ENCODE measurements at places on chromosomes 1 and 21.
A peak's percentile ranks its signal among the peaks of the same experiment; 100 is the strongest.

DNA sequence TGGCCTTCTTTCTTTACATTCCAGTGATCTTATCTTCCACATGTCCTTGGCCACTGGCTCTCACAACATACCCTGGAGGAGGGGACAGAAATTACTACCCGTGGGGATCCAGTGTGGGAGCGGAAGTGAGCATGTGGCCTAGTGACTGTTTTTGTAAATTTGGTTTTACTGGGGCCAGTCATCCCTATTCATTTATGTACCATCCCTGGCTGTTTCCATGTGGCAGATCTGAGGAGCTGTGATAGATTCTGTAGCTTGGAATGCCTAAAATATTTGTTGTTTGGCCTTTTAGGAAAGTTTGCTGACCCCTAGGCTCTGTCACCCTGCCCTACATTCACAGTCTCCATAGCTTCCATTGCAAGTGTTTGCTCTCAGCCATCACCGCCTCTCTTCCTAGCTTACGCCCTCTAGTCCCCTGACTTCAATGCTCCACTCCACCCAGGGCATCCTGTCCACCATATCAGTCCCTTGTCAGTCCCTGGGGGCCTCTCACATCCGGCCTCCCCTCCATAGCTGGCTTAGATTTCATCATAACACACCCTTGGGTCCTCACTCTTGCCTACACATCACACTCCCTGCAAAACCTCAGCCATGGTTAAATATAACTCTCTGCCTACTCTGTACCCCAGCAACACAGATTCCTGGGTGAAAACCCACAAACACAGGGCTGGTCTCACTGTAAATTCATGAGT, 25.8 kb downstream of the DHCR24 start:
- no peak for DNase-seq

DNA sequence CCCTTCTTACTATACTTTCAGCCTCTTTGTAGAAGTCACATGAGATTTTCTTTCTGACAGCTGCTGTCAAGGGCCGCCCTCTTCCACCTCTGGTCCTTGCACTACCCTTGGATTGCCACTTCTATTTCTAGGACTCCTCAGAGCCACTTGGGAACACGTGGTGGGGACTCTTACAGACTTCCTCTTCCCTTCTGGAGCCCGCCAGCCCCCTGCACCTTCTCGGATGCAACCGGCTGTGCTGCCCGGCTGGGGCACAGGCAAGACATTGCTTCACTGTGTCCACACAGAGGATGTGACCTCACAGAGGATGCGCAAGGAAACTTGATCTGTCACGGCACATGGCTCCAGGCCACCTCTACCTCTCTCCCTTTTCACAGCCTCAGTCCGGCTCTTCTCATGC, 2.4 kb upstream of the IKBKE start:
- no peak for DNase-seq

- DNase-seq: no peak
Measured at GRCh38 chr1:218459878-218460711, 115.0 kb downstream of the TGFB2 start.

DNA sequence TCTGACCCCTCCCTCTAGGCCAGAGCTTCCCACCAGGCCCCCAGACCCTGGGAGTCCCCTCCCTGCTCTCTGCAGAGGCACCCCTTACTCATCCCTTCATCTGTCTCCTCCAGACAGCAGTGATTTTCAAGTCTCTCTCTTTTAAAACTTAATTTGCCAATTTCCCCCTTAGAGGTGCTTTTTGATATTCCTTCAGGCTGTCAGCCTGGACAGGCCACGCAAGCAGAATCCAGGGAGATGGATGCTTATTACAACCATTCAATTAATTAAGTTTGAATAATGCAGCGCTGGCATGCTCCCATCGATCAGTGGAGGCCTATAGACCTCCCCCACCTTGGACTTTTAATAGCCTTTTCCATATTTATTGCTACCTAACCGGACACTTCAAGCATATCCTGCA, 6.2 kb downstream of the CAMK2N1 start:
- DNase-seq: no peak

DNA sequence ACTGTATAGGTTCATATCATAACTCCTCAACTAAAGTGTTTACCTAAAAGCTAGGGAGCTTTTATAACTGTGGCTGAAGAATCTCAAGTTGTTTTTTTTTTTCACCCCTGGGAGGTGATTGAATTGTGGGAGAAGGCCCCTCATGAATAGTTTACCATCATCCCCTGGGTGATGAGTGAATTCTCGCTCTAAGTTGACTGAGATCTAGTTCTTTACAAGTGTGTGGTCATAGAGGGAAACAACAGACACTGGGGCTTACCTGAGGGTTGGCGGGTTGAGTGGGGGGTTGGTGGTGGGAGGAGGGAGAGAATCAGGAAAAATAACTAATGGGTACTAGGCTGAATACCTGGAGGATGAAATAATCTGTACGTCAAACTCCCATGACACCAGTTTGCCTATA, 7.9 kb upstream of the ZSCAN20 start:
- no peak for DNase-seq

GRCh38 chr1:72322910-72323309, 40.6 kb upstream of the NEGR1 start:
- no peak for DNase-seq

DNA sequence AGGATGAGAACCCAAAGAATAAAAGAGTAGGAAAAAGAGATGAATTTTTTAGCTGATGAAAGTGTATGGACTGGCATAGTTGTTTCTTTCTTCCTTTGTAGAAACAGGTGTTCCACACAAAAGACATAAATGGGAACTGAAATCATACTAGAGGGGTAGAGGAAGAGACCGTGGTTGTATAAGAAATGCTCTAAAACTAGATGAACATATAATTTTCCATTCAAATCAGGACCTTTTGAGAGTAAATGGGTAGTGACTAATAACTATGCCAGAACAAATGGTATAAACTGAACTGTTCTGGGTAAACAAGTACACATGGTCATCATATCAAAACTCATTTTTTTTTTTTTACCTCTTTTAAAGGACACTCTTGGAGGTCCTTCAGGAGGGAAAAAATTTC, 344.2 kb downstream of the VAV3 start:
- DNase-seq: no peak

GRCh38 chr1:230299191-230300006, 126.7 kb downstream of the PGBD5 start:
- peak; percentile 16 for DNase-seq

GRCh38 chr21:32578107-32578691, 7.1 kb downstream of the TCP10L start:
- DNase-seq: peak; percentile 67

- no peak for DNase-seq
Measured at GRCh38 chr1:77739235-77739634, 20.4 kb downstream of the USP33 start.

GRCh38 chr1:203304391-203304918, 864 bp upstream of the BTG2 start:
- DNase-seq: no peak

DNA sequence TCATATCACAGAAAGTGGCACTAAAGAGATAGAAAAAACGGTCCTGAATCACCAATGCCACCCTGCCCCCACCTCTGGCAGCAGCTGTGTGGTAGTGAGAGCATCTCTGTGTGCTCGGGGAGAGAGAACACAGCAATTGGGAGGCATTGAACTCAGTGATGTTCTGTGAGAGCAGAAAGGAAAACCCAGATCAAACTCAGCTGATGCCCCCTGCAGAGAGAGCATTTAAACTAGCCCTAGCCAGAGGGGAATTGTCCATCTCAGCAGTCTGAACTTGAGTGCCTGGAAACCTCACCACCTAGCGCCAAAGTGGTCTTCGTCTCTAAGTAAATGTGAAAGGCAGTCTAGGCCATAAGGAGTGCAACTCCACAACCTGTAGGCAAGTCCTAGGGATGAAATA, 21.3 kb downstream of the SLC44A5 start:
- no peak for DNase-seq

Measured in activated effector memory CD4-positive, alpha-beta T cell treated with anti-CD3 and anti-CD28 coated beads, Interleukin-2, amount 50 U/mL, for 16 hours (primary cell).